ENCODE measurements at places on chromosomes 2 and 18.

- peak; percentile 34 for DNase-seq
Measured at GRCh38 chr2:102453501-102453900, 19.5 kb upstream of the SLC9A4 start.

DNA sequence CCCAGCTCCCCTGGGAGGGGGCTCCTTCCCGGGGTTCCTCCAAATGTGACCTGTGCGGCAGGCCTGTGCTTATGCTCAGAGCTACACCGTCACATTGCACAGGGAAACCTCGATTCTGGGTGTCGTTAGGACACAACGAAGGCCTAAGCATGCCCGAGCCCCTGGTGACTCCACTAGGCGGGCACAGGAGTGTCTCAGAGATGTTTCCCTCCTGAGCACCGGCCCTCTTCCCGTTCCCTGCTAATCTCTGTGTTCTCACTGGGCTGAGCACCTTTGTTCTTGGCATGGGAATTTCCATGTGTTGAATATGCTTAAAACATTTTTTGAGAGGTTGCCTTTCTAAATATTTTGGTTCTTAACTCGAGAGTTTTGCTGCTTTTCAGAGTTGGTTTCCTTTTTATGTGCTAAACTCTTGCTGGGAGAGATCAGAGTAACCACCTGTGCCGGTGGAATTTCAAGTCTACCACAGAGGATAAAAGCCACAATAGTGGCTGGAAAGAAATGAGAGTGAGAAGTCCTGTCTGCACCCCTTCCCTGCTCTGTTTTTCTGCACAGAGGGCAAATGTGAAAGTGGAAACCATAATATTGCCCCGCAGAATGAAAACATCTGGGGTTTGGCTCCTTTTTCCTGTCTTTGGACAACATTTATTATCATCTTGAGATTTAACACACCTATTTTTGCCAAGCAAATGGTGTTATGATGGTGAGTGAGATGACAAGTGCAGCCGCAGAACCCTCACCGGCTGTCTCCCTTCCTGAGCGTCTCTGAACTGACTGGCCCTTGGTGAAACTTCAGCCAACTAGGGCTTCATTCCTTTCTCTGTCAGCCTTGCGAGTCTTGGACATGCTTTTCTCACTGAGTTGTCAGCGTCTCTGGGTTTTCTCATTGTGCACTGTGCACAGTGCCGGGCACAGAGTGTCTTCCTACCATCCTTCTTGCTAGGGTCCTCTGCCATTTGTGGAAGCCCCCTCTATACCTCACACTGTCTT is 154.1 kb downstream of the VAPA start:
- no peak for DNase-seq

DNA sequence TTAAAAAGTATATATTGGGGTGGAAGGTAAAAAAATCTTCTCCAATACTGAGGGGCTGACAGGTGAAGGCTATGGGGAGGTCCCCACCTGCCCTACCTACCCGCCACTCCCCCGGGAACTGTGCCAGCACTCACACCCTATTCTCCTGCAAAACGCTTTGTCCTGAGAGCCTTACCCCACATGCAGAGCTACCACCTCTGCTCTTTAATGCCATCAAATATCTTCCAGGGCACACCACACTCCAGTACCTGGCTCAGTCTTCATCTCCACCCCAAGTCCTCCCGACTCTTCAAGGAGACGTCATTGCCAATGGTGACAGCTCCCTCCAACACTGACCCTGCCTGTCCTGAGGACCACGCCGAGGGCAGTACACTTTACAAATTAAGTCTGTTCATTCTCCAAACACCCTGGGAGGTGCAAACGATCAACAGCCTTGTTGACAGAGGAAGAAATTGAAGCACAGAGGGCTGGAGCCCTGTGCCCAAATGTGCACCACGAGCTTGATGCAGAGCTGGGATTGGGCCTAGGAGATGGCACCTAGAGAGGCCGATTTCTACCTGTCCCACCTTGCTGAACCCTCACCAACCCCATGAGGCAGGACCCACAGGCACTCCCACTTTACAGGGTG is 6.0 kb upstream of the GPR55 start:
- no peak for DNase-seq

DNA sequence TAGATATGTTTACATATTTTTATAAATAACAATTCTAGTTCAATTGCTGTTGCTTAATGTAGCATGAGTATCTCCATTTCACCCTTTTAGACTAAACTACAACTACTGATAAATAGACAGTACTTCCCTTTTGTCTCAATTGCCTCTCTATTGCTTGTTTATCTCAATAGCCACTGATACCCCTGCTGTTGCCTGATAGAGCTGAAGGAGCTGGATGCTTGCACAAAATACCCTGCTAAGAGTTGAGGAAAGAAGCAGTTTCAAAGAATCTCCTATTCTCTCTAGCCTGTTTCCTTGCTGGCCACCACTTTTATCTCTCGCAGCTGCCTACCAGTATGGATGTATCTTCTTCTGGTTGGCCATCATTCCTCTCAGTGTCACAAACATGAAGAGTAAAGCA is 16.9 kb upstream of the ZNF804A start:
- no peak for DNase-seq

All from NCI-H1105 (cell line).